ENCODE measurements at places on chromosomes 12 and 14.

DNA sequence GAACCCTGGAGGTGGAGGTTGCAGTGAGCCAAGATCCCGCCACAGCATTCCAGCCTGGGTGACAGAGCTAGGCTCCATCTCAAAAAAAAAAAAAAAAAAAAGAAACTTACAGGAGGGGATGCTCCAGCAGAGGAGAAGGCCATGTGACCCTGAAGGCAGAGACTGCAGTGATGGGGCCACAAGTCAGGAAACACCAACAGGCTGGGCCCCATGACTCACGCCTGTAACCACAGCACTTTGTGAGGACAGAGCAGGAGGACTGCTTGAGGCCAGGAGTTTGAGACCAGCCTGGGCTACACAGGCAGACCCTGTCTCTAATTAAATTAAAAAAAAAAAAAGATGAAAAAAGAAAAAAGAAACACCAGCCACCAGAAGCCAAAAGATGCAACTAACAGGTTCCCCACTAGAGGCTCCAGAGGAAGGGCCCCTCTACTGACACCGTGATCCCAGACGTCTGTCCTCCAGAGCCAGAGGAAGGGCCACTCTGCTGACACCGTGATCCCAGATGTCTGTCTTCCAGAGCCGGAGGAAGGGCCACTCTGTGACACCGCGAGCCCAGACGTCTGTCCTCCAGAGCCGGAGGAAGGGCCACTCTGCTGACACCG, 9.1 kb upstream of the GLT1D1 start:
- no peak for DNase-seq

GRCh38 chr14:26395726-26396125, 202.1 kb downstream of the NOVA1 start:
- DNase-seq: no peak

- DNase-seq: no peak
Measured at GRCh38 chr12:12546314-12546772, 16.3 kb downstream of the DUSP16 start.

DNA sequence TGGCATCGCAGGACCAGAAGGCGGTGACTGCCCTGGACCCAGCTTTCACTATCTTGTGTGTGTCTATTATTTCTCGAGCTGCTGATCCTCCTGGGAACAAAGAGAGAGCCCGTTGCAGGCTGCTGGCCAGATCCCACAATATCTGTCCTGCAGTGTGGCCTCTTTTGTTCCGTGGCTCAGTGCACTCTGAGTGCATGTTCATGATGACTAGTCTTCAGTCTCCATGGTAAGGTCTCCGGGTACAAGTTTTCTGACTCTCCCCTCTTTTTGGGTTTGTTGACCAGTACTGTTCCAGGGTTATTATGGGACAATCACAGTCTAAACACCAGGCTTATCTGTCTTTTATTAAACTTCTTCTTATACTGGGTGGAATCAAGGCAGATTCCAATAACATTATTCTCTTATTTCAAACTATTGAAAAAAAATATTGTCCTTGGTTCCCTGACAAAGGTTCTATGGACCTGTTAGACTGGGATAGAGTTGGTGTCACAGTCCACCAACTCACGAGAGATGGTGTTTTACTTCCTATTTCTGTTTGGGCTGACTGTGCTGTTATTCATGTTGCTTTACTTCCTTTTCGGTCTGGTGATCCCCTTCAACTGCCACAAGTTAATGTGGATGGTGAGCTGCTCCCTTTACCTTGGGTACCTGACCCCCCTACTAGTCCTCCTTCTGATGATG, 192.9 kb upstream of the ALG10B start:
- DNase-seq: no peak

DNA sequence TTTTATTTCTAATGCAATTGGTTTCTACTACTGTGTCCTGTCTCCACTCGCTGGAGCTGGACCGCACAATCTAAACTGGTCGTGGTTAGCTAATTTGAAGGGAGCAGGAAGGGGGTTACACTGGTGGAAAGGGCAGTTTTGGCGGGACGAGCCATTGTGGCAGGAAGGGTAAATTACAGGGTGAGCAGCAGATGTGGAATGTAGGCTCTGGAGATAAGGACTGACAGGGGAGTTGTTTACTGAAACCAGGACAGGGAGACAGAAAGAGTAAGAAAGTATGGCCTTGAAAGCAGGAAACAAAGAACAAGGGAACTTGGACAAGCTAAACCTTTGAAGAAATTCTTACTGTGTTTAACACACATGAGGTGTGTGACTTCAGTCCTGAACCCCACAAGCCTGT, 147.8 kb downstream of the ATXN7L3B start:
- no peak for DNase-seq

GRCh38 chr12:88546853-88547252, 33.4 kb downstream of the KITLG start:
- no peak for DNase-seq

DNA sequence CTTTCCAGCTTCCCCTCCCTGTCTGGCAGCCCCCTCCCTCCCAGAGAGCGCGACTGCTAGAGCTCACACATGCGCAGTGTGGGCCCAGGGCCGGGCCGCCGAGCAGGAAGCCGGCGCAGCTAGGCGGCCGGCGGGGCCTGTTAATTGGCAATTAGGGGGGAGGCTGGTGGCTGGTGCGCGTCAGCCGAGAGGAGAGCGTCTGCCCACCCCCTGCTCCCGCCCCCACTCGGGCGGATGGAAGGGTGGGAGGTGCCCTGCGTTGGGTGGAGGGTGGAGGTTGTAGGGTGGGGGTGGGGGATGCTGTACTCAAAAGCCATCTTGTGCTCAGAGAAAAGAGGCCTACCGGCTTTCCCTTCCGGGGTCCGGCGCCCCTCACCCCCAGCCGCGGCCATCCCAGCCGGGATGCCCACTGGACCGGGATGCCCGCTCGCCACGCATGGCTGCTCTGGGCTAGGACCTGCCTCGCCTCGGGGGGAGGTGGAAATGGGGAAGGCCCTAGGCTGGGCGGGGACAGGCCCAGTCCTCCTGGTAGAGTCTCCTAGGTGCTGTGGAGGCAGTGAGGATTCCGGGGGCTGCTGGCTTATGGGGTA, 9.2 kb downstream of the HOXC8 start:
- peak; percentile 88 for DNase-seq

GRCh38 chr12:19120795-19121194, 8.7 kb upstream of the PLEKHA5 start:
- DNase-seq: no peak

GRCh38 chr14:64620910-64621309, 71.1 kb downstream of the PPP1R36 start:
- no peak for DNase-seq

DNA sequence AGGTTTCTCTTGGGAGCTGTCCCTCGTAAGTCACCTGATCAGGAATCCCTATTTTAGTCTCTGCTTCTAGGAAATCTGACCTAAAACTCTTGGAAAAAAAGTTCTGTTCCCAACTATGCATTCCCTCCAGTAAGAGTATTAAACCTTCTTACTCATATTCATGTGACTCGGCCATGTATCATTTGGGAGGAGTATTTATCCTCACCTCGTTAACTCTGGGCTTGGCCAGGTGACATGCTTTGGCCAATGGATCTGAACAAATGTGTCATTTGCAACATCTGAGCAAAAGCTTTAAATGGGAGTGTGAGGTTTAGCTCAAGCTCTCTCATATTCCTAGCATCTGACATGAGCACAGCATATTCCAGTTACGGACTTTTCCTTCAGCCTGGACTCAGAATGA, 226.8 kb downstream of the NUAK1 start:
- no peak for DNase-seq
